ENCODE measurements at places on chromosomes 13 and 19.

GRCh38 chr19:17358395-17358794 is 18.7 kb downstream of the PLVAP start:
- no peak for DNase-seq

GRCh38 chr13:91540158-91540736 is 141.8 kb downstream of the GPC5 start:
- no peak for DNase-seq

- DNase-seq = no peak
These were observed 17.9 kb upstream of the OR10H5 start for GRCh38 chr19:15769586-15769985.

DNA sequence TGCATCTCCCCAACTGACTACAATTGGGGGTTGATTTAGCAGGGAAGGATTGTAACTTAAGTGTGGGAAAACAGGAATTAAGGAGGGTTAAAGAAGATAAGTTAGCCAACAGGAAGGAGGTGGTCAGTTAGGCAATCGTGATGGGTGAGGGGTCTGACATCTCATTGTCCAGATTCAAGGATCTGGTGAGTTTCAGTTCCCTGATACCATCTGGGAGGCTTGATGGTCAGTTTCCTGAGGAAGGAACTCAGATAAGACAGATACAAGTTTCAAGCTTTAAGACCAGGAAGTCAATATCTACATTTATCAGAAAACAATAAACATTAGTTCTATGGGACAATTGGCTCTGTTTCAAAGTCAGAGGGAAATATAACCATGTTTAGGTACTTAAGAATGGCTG is 601.8 kb downstream of the SLITRK6 start:
- no peak for DNase-seq

DNA sequence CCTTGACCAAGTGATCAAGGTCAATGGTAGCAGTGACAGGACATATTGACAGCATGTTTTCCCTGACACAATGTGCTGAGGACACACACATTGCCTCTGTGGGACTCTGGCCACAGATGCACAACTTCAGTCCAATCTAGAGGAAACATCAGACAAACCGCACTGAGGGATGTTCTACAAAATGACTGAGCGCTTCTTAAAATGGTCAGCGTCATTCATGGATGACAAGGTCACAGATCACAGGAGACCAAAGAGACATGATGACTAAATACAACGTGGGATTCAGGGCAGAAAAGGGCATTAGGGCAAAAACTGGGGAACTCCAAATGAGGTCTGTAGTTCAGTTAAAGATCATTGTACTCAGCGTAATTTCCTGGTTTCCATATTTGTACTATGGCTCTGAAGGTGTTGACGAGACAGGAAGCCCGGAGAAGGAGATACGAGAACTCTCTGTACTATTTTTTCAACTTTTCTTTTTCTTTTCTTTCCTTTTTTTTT is 20.6 kb downstream of the PBX4 start:
- peak; percentile 40 for DNase-seq

DNA sequence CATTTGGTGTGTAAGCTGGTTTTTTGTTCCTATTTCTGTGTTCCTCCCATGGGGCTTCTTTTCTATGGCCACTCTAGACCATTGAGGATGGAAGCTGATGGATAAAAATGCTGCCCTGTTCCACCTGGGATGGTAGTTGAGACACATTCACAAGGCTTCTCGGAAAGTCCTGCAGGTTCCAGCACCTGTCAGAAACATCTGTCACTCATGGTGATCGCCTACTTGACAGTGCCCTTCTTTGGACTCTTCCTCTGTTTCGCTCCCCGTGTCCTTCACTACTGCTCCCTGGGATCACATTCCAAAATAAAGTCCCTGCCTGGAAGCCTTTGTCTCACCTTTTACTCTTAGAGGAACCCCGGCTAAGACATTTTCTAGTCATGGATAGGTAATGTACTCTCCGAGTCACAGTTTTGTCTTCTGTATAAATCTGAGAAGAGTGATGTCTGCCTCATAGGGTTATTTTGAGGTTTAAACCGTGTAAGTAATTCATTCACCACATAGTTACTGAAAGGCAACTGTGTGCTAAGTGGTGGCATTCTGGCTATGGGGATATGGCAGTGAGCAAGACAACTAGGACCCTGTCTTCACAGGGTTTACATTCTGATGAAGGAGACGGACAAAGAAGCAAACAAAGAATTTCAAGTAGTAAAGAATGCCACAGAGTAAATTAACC is 21.0 kb downstream of the UBAC2 start:
- no peak for DNase-seq

DNA sequence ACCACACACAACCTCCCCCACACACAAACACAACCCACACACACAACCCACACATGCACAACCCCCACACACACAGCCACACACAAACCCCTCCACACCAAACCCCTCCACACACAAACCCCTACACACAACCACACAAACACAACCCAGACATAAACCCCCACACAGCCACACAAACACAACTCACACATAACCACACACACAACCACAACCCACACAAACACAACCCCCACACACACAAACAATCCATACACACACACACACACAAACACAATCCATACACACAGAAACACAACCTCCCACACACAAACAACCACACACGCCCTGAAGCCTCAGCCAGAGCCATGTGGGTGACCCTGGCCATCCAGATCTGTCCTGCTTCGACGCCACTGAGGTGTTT is 30.0 kb upstream of the ISYNA1 start:
- no peak for DNase-seq

DNA sequence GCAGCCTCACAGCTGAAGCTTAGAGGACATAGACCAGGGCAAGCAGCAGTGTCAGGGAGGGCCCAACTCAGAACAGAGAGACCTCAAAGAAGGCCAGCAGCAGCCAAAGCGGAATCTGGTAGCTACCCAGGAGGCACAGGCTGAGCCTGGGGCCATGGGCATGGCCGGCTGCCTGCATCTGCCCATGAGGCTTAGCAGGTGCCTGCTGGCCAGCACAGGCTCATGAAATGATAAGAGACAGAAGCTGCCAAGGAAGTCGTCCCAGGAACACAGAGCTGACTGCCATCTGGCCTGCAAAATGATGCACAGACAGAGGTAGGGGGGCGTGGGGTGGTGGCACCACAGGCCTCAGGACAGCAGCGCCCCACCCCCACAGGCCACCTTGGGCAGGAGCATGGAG is 29.2 kb downstream of the TUBA3C start:
- DNase-seq = no peak

DNA sequence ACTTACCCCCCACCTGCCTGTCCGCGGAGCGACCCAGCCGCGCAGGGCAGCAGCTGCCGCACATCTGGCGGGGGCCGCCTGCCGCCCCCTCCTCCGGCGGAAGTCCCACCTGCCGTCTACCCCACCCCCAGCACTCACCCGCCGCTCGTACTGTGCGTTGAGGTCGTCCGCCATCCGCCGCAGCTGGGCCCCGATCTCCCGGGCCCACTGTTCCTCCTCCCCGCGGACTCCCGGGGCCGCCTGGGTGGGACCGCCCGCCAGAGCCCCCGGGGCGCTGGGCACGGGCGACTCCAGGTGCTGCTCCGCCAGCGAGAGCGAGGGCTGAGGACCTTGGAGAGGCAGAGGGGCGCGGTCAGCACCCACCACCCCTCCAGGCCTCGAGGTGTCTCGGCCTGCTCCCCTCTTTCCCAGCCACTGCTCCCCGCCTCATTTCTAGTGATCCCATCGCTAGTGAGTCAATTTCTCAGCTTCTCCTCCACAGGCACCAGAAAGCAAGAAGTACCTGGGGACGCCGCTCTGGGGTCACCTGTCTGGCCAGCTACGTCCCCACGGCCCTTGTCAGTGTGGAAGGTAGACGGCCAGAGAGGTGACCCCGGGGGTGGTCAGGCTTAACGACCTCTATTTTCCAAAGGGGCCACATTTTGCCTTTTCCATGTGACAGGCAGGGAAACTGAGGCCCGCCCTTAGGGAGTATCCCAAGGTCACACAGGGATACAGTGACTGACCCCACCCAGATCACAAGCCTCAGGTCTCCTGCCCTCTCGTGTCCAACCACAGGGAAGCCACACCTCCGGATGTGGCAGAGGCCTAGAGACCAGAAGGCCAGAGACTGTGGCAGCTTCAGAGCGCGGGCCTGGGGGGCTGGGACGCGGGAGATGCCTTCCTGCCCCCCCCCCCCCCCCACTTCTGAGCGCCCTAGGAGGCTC is 4.3 kb downstream of the BBC3 start:
- DNase-seq = peak; percentile 17

DNA sequence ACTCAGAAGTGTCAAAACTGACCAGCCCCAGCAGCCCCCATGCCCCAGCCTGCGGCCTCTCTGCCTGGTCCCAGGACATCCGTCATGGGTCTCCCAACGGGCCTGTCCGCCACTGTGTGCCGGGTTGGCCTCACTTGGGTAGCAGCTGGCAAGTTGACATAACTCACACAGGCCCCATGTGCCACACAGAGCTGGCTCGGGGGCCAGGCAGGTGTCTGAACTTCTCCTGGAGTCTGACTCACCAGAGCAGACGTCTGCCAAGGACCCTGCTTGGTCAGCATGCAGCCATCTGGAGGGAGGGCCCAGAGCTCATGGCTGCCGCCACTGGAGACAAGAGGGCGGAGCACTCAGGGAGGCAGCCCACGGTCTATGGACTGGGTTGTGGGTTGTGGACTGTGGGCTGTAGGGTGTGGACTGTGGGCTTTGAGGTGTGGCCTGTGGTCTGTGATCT is 32.0 kb upstream of the TMEM255B start:
- no peak for DNase-seq

DNA sequence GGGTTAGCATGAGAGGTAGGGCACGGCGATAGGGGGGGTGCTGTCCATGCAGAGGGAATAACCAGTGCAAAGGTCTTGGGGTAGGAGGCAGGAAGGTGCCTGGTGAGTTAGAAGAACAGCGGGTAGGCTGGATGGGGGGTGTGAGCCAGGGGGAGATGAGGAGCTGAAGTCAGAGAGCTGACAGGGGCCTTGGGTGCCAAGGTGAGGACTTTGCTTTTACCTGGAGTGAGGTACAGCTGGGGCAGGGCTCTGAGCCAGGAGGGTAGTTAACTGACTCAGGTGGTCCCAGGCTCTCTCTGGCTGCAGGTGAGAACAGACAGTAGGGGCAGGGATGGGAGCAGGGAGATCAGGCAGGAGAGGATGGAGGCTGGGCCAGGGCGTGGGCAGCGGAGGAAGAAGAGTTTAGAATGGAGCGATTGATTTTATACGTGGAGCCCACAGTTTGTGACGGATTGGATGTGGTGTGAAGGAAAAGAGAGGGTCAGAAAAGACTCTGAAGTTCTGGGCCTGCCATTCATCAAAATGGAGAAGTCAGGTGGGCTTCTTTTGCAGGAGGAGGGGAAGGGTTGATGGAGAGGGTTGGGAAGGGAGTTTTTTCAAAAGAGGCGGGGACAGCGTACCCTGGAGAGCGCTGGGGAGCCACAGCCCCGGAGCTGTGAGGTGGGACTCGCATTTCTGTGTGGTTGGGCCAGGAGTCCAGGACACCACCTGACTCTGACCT is 1.2 kb upstream of the GRAMD1A start:
- DNase-seq = no peak

GRCh38 chr13:107358866-107359265 is 790.9 kb upstream of the ARGLU1 start:
- DNase-seq = no peak

- no peak for DNase-seq
These were observed 375.1 kb downstream of the KLF5 start for GRCh38 chr13:73433890-73434289.

GRCh38 chr13:27933580-27934328 is 14.0 kb downstream of the PDX1 start:
- no peak for DNase-seq

DNA sequence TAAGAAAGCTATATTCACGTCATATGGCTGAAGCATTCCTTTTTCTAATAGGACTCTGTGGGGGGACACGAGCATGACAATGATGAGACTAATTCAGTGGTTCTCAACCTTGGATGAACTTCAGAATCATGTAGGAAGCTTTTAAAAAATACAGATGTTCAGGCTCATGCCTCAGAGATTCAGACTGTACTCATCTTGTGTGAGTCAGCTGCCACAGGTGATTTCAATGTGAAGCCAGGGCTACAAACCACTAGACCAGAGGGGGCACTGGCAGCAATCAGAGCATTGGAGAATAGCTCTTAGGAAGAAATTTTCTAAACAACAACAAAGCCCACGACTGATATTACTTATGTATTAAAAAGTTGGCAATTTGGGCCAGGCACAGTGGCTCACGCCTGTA is 91.7 kb downstream of the SERP2 start:
- no peak for DNase-seq

DNA sequence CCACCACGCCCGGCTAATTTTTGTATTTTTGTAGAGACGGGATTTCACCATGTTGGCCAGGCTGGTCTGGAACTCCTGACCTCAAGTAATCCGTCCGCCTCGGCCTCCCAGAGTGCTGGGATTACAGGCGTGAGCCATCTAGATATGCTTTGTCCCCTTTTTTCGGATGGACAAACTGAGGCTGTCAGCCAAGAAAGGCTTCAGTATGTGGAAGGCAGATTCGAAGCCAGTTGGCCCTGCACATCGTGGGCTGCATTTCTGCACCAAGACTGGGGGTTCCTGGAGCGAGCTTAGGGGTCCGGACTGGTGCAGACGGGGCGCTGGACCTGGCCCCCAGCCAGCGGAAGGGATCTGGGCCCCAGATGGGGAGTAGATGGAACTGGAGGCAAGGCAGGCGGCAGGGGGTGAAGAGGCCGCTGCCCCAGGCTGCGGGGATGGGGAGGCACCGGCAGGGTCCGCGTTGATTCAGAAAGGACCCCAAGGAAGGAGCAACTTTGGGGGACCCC is 9.7 kb upstream of the JUND start:
- DNase-seq = no peak

GRCh38 chr13:84917252-84917878 is 881.9 kb downstream of the SLITRK6 start:
- no peak for DNase-seq

GRCh38 chr13:101258509-101258908 is 157.8 kb downstream of the NALCN start:
- no peak for DNase-seq

DNA sequence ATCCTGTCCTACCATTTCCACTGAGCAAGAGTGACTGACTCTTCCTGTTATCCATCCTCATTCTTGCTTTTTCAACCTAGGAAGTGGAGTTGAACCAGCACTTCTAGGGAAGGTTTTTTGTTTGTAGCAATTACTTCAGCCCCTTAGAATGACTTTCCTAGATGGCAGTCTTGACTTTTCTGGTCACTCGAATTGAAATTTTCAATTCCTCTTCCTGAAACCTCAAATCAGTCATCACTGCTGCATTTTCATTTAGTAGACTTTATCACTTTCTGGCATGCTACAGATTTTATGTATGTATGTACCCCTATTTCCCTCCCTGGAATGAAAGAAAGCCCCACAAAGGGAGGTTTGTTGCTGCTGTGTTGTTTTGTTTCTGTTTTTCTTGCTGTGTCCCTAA is 915.9 kb downstream of the PCDH17 start:
- no peak for DNase-seq

GRCh38 chr19:45154064-45154827 is 6.5 kb downstream of the NKPD1 start:
- no peak for DNase-seq

GRCh38 chr19:40805258-40805868 is 6.4 kb downstream of the EGLN2 start:
- no peak for DNase-seq

- no peak for DNase-seq
These were observed 1.7 kb downstream of the ITM2B start for GRCh38 chr13:48234566-48235340.

- peak; percentile 16 for DNase-seq
These were observed 2.0 kb downstream of the LRRC4B start for GRCh38 chr19:50565984-50566903.

- DNase-seq = no peak
These were observed 1598.6 kb downstream of the SLITRK5 start for GRCh38 chr13:89269737-89270136.

- DNase-seq = no peak
These were observed 155.5 kb downstream of the FLT1 start for GRCh38 chr13:28339419-28339818.

All from stimulated activated CD4-positive, alpha-beta T cell treated with anti-CD3 and anti-CD28 coated beads, Interleukin-15, amount 100 ng/mL, for 48 hours (primary cell).